ENCODE measurements at places on chromosomes 4 and X. TPM values are rescaled to one million over a fixed set of nuclear protein-coding genes. Genes with fewer than 3 reads are reported as not detected.

DNA sequence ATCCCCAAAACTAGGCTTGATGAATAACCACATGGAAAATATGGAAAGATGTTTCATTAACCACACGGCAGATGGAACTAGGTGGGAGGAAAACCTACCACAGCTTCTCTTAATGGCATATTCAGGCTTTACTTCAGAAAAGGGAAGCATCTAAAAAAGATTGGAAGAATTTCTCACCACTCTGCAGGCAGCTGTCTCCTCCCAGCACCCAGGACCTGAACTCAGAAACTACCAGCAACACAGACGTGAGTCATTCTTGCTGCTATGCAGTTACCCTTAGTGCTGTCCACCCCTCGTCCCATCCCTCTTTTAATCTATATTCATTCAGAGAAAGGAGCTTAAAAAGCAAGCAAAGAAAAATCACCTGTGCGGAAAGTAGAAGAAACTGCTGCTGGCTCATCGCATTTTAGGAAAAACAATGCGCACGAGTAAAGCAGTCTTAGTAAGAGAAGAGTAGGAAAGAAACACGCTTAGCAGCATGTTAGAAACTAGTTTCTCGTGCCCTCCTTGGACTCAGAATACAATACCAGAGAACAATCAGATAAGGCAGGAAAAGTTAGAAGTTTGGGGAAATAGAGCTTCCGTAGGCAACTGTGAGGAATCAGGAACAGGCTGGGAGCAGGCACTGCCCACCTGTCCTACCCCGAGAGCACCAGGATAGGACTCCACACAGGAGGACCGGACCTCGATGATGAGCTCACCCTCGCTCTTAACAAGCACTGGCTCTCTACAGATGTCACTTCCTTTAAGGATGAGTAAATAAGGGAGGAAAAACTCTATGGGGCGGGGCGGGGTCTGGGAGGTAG, 48.1 kb upstream of the ENPP6 start:
- DNase-seq, result peak; percentile 20
- H3K27me3 ChIP-seq, result no peaks in the 10 kb centered on the region
- H3K36me3 ChIP-seq, result no peaks in the 10 kb centered on the region
- H3K4me1 ChIP-seq, result no peaks in the 10 kb centered on the region
- no peak overlapping the region for H3K4me3 ChIP-seq
- H3K27ac ChIP-seq, result no peak overlapping the region

- no peak overlapping the region for H3K27ac ChIP-seq
- no peak for DNase-seq
- H3K27me3 ChIP-seq, result no peaks in the 10 kb centered on the region
- no peaks in the 10 kb centered on the region for H3K36me3 ChIP-seq
- no peaks in the 10 kb centered on the region for H3K4me1 ChIP-seq
Measured at GRCh38 chr4:104524591-104524990, 29.9 kb upstream of the CXXC4 start.

PDE6B gene
- 0.59 TPM for total RNA-seq

CXorf49 gene
- not detected for total RNA-seq

DNA sequence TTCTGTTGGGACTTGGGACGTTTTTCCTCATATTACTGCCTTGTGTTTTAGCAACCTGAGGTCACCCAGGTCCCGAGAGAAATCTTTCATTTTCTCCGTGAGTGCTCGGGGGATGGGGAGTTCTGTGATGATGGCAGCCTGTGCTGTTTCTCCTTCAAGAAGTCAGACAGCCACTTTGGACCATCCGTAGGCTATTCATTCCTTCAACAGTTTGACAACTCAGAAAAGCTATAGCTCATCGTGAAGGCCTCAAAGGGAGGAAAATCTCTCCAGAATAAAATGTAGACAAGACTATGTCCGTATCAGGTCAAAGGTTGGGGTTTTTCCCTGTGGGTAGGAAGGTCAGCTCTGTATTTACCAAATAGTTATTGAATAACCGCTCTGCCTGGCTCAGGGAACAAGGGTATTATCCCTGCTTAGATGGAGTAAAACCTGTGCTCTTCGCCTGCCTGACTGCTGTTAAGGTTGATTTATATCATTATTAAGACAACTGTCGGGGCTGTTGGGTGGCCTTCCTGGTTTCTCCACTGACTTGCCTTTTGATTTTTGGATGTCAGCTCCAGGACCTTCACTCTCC, 36.6 kb downstream of the FAM114A1 start:
- peaks cover 33% of the 10 kb centered on the region for H3K4me1 ChIP-seq
- no peak for DNase-seq
- no peak overlapping the region for H3K4me3 ChIP-seq
- H3K27me3 ChIP-seq, result no peaks in the 10 kb centered on the region
- H3K27ac ChIP-seq, result peak overlapping the region; percentile 73
- peaks cover 21% of the 10 kb centered on the region for H3K36me3 ChIP-seq

GRCh38 chr4:71231129-71232055, 107.4 kb upstream of the SLC4A4 start:
- H3K36me3 ChIP-seq, result no peaks in the 10 kb centered on the region
- peak; percentile 57 for DNase-seq
- H3K4me1 ChIP-seq, result peaks cover 39% of the 10 kb centered on the region

- no peaks in the 10 kb centered on the region for H3K36me3 ChIP-seq
- no peaks in the 10 kb centered on the region for H3K27me3 ChIP-seq
- DNase-seq, result no peak
- H3K27ac ChIP-seq, result no peak overlapping the region
Measured at GRCh38 chr4:183402771-183403170, 41.7 kb upstream of the CDKN2AIP start.

DNA sequence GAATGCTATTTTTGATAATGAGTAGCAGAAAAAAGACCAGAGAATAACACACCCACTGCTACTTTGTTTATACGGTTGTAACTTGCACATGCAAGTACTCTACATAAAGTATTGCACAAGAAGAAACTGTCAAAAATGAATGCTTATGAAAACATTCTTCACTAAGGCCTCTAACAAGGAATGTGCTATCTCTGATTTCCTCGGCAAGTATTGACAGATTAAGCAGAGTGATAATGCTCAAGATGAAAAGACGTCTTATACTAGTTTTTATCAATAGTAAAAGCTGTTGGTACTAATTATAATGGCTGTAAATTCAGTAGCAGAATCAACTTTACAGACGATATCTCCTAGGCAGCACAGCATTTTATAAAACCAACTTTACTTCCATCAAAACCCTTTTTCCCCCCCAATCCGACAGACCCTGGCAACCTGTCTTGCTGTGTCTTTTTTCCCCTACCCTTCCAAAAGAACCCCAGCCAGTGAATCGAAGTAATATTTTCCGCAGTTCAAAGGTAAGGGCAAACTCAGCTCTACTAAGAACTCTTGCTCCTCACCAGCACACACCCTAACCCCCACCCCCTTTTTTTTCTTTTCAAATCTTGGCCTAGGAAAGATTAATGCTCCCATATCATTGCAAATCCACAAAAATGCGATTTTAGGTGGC, 1.5 kb downstream of the FRYL start:
- H3K27ac ChIP-seq, result peak overlapping the region; percentile 97
- H3K27me3 ChIP-seq, result no peaks in the 10 kb centered on the region
- peak overlapping the region; percentile 87 for H3K4me3 ChIP-seq
- H3K4me1 ChIP-seq, result peaks cover 16% of the 10 kb centered on the region

GRCh38 chr4:183635741-183636140, 23.2 kb downstream of the RWDD4 start:
- no peaks in the 10 kb centered on the region for H3K27me3 ChIP-seq
- H3K27ac ChIP-seq, result no peak overlapping the region
- H3K4me3 ChIP-seq, result no peak overlapping the region
- DNase-seq, result no peak
- no peaks in the 10 kb centered on the region for H3K36me3 ChIP-seq

GRCh38 chrX:38332505-38332904, 5.2 kb upstream of the RPGR start:
- H3K36me3 ChIP-seq, result no peaks in the 10 kb centered on the region
- no peak overlapping the region for H3K4me3 ChIP-seq
- no peak for DNase-seq
- peaks cover 10% of the 10 kb centered on the region for H3K4me1 ChIP-seq

USP46 gene
- 5.5 TPM for total RNA-seq

MAMLD1 gene
- total RNA-seq, result 0.89 TPM

DNA sequence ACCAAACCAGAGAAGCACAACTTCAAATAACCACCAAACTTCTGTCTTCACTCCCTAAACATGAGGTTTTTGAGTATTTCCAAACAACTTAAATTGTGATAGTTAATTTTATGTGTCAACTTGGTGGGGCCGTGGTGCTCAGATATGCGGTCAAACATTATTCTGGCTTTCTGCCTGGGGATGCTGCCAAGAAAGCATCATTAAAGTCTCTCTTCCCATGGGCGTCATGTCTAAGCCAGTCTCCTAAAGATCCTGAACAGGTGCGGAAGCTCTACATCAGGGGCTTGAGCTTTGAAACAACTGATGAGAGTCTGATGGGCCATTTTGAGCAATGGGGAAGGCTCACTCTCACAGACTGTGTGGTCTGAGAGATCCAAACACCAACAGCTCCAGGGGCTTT, 24.1 kb upstream of the SOD3 start:
- no peak overlapping the region for H3K4me3 ChIP-seq
- H3K36me3 ChIP-seq, result no peaks in the 10 kb centered on the region
- H3K27me3 ChIP-seq, result no peaks in the 10 kb centered on the region
- no peak for DNase-seq

DNA sequence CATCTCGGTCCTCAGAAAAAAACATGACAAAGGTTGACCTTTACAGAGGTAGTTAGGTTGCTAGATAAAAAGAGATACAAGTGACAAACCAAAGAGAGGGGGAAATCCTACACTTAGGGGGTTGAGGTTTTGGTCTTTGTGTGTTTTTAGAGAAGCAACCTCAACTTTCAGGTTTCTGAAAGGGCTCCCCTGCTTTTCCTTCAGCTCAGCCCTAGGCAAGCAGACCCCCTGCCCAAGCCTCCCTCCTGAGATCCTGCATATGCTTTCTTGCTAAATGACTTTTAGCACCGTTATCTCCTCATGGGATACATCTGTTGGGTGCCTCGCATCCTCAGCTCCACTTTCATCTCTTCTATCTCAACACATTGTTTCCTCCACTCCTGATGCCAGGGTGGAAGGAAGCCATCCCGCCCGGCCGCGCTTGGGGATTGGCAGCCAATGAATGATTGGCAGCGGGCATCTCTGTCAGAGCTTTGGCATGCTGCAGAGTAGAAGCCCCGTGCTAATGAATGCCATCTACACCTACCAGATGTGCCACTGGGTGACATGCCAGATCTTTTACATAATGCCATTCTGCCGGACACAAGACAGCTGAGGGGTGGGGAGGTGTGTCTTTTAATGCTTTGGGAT, 15.0 kb upstream of the PRDM8 start:
- H3K4me1 ChIP-seq, result peaks cover 29% of the 10 kb centered on the region
- DNase-seq, result no peak
- H3K27ac ChIP-seq, result no peak overlapping the region
- peaks cover 10% of the 10 kb centered on the region for H3K27me3 ChIP-seq

HOPX gene
- 0.67 TPM for total RNA-seq

MSANTD1 gene
- total RNA-seq, result 1.2 TPM

MAGEA9B gene
- total RNA-seq, result not detected

GRCh38 chrX:135543924-135544323, 23.5 kb downstream of the INTS6L start:
- H3K36me3 ChIP-seq, result no peaks in the 10 kb centered on the region
- no peak overlapping the region for H3K4me3 ChIP-seq
- DNase-seq, result no peak
- no peak overlapping the region for H3K27ac ChIP-seq
- peaks cover 7% of the 10 kb centered on the region for H3K4me1 ChIP-seq
- H3K27me3 ChIP-seq, result no peaks in the 10 kb centered on the region

CLDN22 gene
- total RNA-seq, result not detected

GRCh38 chr4:124105212-124105611, 607.3 kb downstream of the ANKRD50 start:
- H3K4me1 ChIP-seq, result no peaks in the 10 kb centered on the region
- no peaks in the 10 kb centered on the region for H3K27me3 ChIP-seq
- no peaks in the 10 kb centered on the region for H3K36me3 ChIP-seq
- H3K4me3 ChIP-seq, result no peak overlapping the region
- no peak overlapping the region for H3K27ac ChIP-seq
- DNase-seq, result no peak

DNA sequence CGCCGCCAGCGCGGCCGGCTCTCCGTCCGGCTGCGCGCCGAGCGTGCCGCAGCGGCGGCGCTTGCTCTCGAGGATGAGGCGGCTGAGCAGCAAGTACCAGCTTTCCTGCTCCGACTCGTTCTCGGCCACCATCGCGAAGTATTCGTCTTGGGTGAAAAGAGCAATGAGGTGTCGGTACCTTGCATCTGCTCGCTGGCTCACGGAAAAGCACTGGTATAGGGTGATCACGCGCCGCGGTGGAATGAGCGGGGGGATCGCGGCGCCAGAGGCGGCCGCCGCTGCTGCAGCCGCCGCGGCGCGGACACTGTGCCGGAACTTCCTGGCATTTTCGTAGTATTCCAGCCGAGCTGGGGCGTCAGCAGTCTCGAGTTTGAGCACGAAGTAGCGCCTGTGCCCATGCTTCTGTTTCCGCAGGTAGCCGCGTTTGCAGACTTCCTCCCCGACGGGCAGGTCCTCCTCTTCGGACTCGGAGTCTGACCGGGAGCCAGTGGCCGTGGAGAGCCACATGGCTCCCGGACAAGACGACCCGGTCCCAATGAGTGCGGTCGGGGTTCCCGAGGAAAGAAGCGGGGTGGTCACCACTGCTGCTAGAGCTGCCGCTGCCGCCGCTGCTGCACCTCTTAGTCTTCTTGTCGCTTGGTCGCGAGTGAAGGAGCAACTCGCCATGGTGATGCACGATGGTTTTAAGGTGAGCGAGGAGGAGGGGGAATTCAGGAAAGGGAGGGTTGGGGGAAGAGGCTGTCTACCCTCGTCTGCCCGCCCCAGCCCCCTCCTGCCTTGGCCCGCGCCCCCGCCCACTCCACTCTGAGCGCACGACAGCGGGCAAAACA, 469 bp downstream of the IRS4 start:
- peak overlapping the region; percentile 23 for H3K4me3 ChIP-seq
- DNase-seq, result no peak
- peaks cover 2% of the 10 kb centered on the region for H3K4me1 ChIP-seq
- H3K27ac ChIP-seq, result no peak overlapping the region
- H3K27me3 ChIP-seq, result peaks cover 2% of the 10 kb centered on the region

- no peaks in the 10 kb centered on the region for H3K27me3 ChIP-seq
- no peaks in the 10 kb centered on the region for H3K36me3 ChIP-seq
- H3K4me1 ChIP-seq, result no peaks in the 10 kb centered on the region
- H3K4me3 ChIP-seq, result no peak overlapping the region
- no peak for DNase-seq
Measured at GRCh38 chr4:162015090-162015489, 148.7 kb downstream of the FSTL5 start.

FOXR2 gene
- total RNA-seq, result not detected

FREM3 gene
- not detected for total RNA-seq

SPARCL1 gene
- total RNA-seq, result 25.8 TPM

DNA sequence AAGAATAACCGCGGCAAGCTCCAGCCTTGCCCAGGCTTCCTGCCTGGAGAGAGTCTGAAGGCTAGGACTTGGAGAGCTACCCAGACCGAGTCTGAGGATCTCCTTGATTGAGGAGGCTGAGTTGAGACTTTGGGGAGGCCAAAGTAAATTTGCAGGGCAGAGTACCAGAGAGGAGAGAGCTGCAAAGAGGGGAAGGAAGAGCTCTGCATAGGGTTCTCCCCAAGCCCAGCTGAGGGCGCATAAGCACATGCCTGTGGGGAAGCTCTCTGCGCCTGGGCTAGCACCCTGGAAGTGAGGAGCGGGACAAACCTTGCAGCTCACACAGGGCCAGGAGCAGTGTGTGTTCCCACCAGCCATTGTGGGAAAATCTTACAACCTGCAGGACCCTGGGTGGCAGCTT, 56.1 kb downstream of the FAM193A start:
- H3K27ac ChIP-seq, result no peak overlapping the region
- H3K4me3 ChIP-seq, result no peak overlapping the region
- H3K27me3 ChIP-seq, result no peaks in the 10 kb centered on the region

MAGEC1 gene
- total RNA-seq, result not detected

- no peaks in the 10 kb centered on the region for H3K27me3 ChIP-seq
- H3K4me3 ChIP-seq, result no peak overlapping the region
- H3K36me3 ChIP-seq, result no peaks in the 10 kb centered on the region
- DNase-seq, result no peak
- no peak overlapping the region for H3K27ac ChIP-seq
Measured at GRCh38 chr4:144894573-144894972, 203.4 kb downstream of the ANAPC10 start.
